ENCODE measurements at places on chromosomes 3 and 15.

DNA sequence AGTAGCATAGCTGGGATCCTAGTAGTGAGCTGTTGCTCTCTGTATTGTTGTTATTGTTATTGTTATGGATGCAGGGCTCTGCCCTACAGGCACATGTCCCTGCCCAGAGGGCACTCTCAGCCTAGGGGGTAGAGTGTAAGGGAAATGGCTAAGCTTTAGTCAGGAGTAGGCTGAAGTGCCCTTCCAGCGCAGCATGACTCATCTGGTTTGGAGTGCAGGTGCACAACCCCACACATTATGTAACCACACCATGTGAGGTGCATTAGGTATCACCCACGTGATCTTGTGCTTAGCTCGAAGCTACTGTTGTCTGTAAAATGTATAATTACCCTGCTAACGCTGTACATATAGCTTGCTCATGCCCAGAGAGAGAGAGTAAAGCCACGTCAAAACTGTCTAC, 48.3 kb upstream of the TIPARP start:
- DNase-seq, result no peak

- DNase-seq, result no peak
Observed at GRCh38 chr3:98733812-98734281, 29.3 kb upstream of the ST3GAL6 start.

DNA sequence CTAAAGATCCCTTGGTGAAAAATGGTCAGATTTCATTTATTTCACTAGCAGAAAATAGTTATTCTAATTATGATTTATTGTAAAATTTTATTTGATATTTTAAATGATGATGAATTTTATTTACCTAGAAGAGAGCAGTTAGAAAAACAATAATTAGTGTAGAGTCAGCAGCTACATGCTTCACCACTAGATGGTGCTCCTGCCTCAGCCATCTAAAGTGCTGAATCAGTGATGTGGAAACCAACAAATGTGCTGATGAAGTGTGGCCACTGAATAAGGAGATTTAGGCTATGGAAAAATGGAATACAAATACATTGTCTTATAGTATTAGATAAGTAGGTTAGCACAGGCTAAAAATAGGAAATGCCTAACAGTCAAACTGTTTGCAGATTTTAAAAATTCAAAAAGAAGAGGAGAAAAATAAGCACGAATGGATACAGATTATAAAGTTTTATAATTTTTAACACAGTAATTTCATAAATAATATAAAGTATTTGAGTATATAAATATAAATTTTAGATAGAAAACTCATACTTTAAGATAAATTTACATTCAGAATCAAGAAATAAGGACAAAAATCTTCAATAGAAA, 109.8 kb downstream of the PPP2R3A start:
- peak; percentile 56 for DNase-seq

DNA sequence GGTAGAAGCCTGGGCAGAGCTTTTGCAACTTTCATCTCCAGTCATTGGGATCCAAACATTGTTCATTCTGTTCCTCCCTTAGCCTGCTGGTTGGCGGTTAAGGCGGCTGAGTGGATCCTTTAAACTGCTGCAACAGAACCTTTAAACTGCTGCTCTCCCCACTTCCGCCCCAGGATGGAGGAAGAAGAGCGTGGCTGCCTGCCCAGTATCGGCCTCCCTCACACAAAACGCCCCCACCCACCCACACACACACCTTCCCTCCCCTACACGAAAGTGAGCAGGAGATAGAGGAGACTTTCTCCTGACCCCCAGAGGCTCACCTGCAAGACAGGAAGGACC, 460 bp upstream of the ZMAT3 start:
- DNase-seq, result no peak

GRCh38 chr3:117399311-117400078, 689.9 kb downstream of the TUSC7 start:
- DNase-seq, result peak; percentile 16

- DNase-seq, result peak; percentile 32
Observed at GRCh38 chr15:87672309-87673288, 583.9 kb downstream of the NTRK3 start.

DNA sequence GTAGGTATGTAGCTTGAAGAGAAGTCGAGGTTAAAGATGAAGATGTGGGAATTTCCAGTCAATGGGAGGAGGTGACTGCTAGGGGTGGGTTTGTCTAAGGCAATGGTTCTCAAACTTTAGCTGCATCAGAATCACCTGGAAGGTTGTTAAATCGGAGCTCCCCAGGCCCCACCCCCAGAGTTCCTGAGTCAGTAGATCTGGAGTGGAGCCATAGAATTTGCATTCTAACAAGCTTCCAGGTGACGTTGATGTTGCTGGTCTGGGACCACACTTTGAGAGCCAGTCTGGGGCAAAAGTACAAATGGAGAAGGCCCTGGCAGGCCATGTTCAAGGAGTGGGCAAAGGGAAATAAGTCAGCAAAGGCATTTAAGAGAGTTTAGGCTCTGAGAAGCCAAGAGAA, 69.1 kb downstream of the CMTM8 start:
- no peak for DNase-seq

DNA sequence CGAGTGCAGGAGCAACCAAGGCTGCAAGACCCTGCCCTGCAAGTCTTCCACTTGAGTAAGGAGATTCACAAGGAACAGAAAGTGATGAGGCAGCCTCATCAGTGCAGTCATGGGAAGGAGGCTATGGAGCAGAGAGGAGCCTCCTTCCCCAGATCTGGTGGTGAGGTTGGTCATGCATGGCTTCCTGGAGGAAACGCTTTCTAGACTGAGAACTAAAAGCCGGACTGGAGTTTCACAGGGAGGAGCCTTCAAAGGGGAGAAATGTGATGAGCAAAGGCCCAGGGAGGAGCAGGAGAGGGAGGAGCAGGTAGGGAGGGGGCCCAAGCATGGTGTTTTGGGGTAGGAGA, 139.9 kb downstream of the SRGAP3 start:
- no peak for DNase-seq

- no peak for DNase-seq
Observed at GRCh38 chr3:187085021-187085666, 54.2 kb downstream of the RPL39L start.

DNA sequence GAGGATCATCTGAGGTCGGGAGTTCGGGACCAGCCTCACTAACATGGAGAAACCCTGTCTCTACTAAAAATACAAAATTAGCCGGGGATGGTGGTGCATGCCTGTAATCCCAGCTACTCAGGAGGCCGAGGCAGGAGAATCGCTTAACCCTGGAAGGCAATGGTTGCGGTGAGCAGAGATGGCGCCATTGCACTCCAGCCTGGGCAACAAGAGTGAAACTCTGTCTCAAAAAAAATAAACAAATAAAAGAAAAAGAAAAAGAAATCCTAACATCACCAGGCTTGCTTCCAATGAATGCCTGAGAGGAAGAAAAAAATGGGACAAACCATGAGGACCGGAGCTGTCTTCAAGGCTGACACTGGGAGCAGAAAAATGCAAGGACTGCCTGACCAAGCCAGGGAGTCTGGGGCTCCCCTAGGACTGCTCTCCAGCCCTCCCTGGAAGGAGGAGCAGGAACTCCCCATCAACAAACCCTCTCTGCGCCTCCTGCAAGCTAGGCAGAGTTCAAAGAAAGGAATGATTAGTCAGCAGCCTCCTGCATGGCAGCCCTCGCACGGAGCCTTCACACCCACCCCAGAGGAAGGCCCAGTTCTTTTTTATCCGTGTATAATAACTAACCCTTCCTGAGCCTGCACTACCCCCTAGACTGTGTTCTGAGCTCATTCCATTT, 55.4 kb downstream of the NUP210 start:
- DNase-seq, result no peak

GRCh38 chr15:72850833-72851232, 67.3 kb upstream of the ADPGK start:
- no peak for DNase-seq

GRCh38 chr15:50140983-50141382, 21.9 kb upstream of the ATP8B4 start:
- no peak for DNase-seq

- DNase-seq, result no peak
Observed at GRCh38 chr3:67557848-67558355, 96.5 kb downstream of the SUCLG2 start.

DNA sequence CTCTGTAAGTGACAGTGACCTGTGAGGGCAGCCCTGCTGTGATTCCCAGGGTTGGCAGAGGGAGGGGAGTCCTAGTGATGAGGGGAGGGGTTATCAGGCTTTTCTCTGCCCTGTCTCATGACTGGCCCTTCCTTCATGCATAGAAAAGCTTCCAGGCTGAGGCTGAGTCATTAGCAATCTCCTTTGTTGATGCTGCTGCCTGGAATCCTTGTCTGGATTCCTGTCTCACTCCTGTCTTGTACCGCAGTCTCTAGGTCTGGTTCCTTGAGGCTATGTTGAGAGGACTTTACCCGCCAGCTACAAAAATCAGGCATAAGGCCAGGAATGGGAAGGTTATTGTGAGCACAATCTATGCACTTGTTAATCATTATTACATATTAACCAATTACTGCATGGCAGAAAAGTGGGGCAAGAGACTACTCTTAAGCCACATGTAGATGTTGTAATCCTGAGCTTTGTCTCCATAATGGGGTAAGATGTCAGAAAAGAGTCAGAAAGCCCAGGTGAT, 7.2 kb downstream of the KLHL6 start:
- DNase-seq, result peak; percentile 10

DNA sequence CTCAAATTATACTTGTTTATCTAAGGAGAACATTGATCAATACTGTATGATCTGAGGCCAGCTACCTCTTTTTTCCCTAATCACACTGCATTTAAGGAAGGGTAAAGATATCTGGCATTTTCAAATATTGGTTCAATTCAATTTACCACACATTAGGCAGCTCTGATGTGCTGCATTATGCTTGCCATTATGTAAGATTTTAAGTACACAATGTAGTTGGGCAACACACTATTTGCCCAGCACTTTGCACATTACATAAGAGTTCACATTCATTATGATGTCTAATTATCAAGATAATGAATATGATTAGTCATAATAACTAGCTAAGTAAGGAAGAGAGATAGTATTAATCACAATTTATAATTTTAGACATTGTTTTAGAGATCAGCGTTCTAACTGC, 196.3 kb downstream of the BCHE start:
- DNase-seq, result no peak

- no peak for DNase-seq
Observed at GRCh38 chr3:185052631-185053030, 100.2 kb downstream of the C3orf70 start.

- DNase-seq, result no peak
Observed at GRCh38 chr3:42515391-42515916, 13.0 kb downstream of the VIPR1 start.

GRCh38 chr15:60898896-60899295, 330.2 kb downstream of the RORA start:
- no peak for DNase-seq

DNA sequence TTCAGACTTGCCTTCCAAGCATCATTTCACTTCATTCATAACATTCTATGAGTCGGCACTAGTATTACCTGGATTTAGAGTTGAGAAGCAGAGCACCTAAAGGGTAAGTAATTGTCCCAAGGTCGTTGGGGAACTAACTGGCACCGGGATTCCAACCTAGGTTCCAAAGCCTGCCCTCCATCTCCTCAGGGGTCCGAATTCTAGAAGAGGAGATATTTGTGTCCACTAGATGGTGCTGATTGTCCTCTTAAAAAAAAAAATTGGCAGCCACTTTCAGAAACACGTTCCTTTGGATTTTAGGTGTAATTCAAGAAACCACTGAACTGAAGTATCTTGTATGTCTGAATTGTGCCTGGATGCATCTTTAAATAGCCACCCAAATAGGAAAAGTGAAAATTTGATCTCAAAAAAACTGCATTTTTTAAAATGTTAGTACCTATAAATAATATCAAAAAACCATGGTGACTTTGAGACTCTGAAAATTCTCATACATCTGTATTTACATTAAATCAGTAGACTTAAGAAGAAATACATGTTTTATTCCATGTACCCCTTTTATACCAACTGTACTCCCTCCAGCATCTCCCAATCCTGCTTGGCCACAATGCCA, 3.9 kb upstream of the FSIP1 start:
- no peak for DNase-seq

GRCh38 chr15:68778876-68779275, 41.8 kb downstream of the ANP32A start:
- no peak for DNase-seq

DNA sequence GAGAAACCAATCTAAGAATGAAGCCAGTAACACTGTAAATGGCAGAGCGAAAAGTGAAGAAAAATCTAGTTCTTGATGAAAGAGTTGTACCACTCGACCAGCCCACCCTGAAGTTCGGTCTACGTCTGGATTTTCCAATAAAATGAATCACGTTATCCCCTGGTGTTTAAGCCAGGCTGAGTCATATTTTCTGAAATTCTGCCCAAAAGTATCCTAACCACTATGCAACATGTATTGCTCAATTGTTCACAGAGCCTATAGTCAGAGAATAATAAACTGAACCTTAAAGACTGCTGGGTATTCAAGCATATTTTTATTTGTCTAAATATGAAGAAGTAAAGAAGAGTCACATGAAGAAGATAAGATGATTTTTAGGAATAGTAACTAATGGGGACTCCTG, 245.7 kb downstream of the FGF12 start:
- DNase-seq, result no peak

- peak; percentile 55 for DNase-seq
Observed at GRCh38 chr15:39920510-39921273, 626 bp upstream of the GPR176 start.

DNA sequence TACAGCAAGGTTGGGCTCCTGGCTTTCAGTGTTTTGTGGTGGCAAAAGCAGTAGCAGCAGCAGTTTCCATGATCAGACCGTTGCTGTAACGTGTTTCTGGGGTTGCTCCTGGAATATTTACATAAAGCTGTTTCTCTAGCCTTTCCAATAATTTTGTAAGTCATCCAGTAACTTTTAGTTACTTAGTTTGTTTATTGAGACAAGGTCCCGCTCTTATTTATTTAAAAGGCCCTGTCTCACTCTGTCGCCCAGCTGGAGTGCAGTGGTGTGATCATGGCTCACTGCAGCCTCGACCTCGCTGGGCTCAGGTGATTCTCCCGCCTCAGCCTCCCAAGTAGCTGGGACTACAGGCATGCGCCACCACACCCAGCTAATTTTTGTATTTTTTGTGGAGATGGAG, 8.8 kb upstream of the MYO5A start:
- no peak for DNase-seq

DNA sequence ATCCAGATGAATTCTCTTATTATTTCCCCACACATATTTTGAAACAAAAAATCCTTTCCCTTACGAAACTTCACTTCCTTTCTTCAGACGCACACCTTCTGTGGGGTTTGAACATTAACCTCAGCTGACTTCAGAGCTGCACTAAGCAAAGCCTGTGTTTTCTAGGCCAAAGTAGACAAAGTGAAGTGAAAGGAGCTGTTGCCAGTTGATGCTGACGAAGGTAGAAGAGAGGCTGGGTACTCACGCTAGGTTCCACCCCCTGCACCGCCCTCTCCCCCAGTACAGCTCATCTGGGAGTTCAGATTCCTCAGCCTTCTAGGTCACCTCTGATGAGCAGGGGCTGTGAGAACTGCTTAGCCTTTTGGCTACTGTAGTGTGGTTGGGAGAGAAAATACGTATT, 24.1 kb downstream of the DUT start:
- no peak for DNase-seq

GRCh38 chr3:98735761-98736269, 27.3 kb upstream of the ST3GAL6 start:
- DNase-seq, result no peak

GRCh38 chr3:9448643-9449042, 51.2 kb downstream of the SETD5 start:
- DNase-seq, result no peak

All from GM04504 (cell line).